SK-N-SH treated with all-trans-retinoic acid at 6 μM for 48 hours (cell line): ENCODE measurements at places on chromosomes 13 and 19.

DNA sequence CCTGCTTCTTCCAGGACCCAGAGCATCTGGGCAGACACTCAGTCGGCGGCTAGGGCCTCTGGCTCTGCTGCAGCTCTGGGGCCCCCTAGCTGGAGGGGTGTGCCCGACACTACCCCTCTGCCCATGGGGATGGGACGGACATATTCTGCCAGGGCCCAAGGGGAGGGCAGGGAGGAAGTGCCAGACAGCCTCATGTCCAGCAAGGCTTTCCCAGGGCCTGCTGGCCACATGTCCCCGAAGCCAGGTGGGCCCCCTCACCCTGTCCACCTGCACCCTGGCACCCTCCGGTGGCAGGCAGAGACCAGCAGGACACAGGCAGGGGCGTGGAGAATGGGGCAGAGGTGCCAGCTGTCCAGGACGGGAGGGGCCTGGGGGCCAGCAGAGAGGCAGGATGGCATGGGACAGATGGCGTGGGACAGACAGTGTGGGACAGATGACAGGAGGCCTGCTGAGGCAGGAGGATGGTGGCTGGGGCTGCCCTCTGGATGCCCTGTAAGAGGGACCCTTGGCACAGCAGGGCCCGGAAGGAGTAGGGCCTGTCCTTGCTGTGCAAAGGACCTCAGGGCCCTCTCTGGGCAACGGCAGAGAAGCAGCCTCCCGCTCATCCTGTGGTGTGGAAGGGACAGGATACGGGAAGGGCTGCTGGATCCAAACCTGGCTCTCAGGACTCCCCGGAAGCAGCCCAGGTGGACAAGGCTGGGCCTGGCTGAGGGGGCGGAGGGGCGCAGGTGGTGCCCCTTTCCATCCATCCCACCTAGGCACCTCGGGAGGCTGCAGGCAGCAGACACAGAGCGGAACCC is 29.1 kb downstream of the CEBPG start:
- ATAC-seq = no peak

DNA sequence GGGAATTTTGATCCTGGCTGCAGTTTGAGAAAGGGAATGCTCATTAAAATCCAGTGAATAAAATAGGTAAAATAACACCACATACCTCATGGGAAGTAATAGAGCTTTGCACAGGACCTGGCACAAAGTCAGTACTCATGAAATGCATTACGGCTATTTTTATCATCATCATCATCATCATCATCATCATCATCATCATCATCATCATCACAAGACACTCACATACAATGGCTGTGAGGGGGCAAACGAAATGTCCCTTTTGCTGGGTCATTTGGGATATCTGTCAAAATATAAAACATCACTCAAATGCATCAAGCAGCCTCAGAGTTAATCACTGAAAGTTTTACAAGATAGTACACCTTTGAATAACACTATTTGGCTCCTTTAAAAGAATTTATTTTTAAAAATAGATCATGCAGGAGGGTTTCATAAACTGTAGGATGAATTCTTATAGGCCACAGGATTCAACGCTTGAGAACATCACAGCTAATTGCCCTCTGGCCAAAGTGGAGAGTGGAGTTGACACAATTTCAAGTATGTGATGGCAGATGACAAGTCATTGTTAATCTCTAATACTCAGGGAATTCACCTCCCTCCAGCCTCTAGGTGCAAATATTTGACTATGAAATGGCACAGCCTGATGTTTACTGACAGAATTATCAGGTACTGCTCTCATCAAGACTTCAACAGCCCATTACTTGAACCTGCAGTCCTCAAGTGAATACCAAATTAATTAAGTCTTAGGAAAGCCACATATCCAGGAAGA is 14.2 kb upstream of the ZNF599 start:
- no peak for ATAC-seq

- no peak for ATAC-seq
Measured at GRCh38 chr13:96274046-96274445, 184.1 kb downstream of the HS6ST3 start.

DNA sequence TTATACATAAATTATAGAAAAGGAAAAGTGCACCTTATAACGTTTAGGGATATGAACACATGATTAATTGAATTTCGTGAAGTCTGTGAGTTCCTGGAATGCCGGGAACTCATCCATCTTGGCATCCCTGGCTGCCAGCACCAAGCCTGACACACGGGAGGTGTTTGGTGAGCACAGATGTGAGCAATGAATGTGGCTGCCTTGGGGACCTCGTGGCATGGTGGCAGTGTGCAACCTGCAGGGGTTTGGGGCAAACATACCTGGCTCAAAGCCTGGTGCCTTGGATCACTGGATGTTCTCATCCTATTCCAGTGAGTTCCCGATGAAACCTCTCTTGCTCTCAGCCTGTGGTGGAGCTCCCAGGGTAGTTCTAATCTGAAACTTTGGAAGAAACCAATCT is 10.4 kb upstream of the MAP2K2 start:
- peak; percentile 27 for ATAC-seq

DNA sequence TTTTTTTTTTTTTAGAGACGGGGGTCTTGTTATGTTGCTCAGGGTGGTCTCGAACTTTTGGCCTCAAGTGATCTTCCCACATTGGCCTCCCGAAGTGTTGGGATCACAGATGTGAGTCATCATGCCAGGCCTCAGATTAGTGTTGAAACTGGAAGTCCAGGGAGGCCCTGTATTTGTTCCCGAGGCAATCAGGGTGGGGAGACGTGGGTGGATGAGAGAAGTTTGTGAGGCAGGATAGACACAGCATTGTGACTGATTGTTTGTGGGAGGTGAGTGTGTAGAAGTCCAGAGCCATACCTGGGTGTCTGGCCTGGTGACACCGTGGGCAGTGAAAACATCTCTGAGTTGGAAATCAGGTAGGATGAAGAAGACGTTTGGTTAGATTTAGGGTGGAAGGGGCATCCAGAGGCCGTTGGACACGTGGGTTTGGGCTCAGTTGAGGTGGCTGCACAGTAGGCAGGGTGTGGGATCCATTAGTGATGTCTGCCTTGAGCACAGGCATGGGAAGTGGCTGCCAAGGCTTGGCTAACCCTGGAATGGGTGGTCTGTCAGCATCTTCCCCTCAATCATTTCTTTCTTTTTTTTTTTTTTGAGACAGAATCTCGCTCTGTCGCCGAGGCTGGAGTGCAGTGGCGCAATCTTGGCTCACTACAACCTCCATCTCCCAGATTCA is 12.4 kb downstream of the RTN2 start:
- ATAC-seq = no peak

DNA sequence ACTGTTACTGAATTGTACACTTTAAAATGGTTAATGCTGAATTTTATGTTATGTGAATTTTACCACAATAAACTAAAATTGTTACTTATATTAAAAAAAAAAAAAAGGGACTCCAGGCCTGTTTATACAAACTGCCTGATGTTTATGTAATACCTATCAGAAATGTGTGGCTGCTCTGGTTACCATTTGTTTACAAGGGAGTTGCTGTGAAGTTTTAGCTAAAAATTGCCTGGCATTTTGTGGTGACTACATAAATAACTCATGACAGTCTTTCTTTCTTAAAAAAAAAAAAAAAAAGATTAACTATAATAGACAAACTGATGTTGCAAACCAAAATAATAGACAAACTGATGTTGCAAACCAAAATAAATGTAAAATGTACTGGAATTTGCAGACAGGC is 71.8 kb downstream of the CDADC1 start:
- ATAC-seq = no peak

GRCh38 chr19:1282588-1283206 is 3.0 kb upstream of the EFNA2 start:
- ATAC-seq = no peak

DNA sequence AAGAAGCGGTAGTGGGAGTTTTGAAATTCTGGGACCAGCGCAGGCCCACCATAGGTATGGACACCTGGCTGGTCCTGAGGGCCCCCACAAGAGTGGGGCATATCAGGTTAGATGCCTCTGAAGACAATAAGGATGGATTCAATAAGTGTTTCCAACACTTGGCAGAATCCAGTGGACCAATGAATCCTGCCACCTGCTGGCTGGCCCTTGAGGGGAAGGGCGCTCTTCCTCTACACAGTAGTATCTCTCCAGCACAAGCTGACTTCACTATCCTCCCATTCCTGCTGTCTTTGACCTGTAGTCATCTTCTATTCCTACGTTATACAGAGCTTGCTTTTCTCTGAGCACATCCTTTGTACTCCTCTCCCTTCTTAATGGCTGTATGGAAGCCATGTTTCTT is 199.7 kb upstream of the TSHZ3 start:
- ATAC-seq = no peak

GRCh38 chr13:83622422-83622784 is 259.9 kb downstream of the SLITRK1 start:
- no peak for ATAC-seq

DNA sequence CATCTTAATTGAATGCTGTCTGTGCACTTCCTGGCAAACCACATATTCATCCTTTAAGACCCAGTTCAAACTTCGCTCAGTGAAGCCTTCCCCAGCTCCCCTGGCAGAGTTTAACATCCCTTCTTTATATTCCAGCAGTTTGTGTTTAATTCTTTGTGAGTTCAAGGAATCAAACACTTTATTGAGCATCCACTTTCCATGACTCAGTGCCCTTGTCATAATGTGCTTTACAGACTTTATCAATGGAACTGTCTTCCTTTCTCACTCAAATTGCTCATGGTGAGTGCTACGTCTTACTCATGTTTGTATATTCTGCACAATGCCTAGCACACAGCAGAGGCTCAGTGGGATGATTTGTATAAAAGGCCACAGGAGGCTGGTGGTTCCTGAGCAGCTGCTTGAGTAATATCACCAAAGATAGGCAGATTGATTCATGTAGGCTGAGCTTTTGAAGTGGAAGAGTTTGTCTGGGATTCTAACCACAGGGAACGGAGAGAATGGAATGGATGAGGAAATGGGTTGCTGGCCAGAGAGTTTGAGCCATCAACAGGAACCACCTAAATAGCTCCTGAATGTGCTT is 44.2 kb downstream of the SERTM1 start:
- no peak for ATAC-seq

DNA sequence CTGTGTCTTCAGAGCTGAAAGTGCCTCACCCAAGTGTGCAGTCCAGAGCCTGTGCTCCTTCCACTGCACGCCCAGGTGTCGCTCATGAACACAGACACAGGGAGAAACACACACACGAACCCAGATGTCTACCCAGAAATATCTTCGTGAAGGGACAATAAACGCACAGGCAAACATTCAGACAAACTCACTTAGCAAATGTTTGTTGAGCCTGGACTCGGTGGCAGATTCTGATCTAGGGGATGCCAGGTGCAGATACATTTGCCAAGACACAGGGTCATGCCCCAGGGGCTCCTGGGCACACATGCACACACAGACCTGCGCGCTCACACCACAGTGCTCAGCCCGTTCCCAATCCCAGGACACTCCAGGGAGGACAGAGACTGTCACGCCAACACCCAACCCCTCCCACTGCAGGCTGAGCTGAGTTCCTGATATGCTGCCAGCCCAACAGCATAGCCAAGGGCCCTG is 31.9 kb downstream of the SCGB2B2 start:
- no peak; the same call in 2 of the 3 replicates for ATAC-seq

- ATAC-seq = no peak
Measured at GRCh38 chr13:81770868-81771505, 1430.1 kb upstream of the SPRY2 start.

DNA sequence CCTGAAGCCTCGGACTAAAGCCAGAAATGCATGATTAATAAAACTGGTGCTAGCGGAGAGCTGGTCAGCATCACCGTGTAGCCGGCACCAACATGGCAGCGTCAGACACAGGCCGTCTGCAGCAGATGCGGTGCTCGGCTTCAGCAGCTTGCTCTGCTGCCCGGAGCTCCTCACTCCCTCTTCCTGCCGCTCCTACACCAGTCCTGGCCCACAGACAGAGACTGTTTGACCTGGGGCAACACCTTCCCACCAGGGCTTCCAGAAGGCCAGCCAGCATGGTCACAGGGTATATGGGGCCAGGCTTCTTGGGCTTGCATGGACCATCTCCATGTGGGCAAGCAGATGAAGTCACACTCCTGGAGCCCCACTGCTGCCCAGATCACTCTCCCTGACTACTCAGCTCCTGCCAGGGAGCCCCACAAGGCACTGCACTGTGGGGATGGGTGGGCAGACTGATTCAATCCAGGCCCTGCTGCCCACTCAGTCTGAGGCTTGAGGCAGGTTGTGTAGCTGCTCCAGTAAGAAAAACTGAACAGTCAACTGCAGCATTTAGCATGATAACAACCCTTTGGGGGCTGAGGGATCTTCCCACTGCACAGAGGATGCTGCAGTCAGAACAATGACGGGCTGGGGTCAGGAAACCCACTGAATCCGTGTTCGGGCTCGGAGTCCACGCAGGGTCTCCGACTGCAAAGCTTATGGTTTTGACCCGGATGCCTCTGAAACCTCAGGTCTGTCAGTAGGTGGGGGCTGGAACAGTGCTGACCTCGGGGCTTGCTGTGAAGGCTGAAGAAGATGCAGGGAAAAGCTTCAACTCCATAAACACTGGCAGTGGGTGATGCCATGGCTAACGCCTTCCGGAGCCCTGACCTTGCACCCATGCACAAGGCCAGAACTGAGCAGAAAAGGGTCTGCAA is 45.6 kb downstream of the CEBPG start:
- no peak for ATAC-seq

- no peak for ATAC-seq
Measured at GRCh38 chr13:21310220-21310619, 133.8 kb downstream of the MRPL57 start.

DNA sequence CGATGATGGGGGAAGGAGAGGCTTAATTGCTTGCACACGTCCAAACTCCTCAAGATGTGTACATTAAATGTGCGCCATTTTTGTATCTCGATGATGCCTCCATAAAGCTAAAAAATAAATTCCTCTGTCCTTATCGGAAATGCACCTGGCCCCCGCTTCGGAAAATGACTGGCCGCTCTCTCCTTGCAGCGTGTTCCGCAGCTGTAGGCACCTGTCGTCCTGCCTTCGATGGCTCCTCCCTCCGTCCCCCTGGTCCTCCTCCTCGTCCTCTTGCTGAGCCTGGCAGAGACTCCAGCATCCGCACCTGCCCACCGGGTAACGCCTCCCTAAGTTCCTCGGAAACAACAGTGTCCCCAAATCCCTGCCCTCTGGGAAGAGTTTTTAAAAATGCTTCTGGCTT is 1.1 kb downstream of the GALP start:
- ATAC-seq = no peak

DNA sequence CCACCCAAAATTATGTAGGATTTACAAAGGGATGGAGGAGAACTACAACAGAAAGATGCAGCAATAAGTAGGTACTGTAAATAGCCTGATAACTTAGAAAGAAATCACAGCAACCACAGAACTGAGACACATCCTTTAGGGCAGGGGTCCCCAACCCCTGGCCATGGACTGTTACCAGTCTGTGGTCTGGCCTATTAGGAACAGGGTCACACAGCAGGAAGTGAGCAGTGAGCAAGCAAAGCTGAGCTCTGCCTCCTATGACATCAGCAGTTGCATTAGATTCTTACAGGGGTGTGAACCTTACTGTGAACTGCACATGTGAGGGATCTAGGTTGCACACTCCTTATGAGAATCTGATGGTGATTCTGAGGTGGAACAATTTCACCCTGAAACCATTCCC is 997.6 kb downstream of the DIAPH3 start:
- ATAC-seq = no peak

- no peak for ATAC-seq
Measured at GRCh38 chr13:98158172-98158899, 15.4 kb downstream of the FARP1 start.

GRCh38 chr13:39749528-39749927 is 94.1 kb downstream of the COG6 start:
- ATAC-seq = no peak
